ENCODE measurements at places on chromosomes 16 and 17. TPM values are rescaled to one million over a fixed set of nuclear protein-coding genes. Genes with fewer than 3 reads are reported as not detected.

NPIPA8 gene
- 0.34 TPM for total RNA-seq

ITGAD gene
- 0.16 TPM for total RNA-seq

CDRT15L2 gene
- total RNA-seq: not detected

KRTAP2-2 gene
- not detected for total RNA-seq

- no peak for DNase-seq
Measured at GRCh38 chr16:69927056-69927757, 23.9 kb upstream of the CLEC18A start.

DNA sequence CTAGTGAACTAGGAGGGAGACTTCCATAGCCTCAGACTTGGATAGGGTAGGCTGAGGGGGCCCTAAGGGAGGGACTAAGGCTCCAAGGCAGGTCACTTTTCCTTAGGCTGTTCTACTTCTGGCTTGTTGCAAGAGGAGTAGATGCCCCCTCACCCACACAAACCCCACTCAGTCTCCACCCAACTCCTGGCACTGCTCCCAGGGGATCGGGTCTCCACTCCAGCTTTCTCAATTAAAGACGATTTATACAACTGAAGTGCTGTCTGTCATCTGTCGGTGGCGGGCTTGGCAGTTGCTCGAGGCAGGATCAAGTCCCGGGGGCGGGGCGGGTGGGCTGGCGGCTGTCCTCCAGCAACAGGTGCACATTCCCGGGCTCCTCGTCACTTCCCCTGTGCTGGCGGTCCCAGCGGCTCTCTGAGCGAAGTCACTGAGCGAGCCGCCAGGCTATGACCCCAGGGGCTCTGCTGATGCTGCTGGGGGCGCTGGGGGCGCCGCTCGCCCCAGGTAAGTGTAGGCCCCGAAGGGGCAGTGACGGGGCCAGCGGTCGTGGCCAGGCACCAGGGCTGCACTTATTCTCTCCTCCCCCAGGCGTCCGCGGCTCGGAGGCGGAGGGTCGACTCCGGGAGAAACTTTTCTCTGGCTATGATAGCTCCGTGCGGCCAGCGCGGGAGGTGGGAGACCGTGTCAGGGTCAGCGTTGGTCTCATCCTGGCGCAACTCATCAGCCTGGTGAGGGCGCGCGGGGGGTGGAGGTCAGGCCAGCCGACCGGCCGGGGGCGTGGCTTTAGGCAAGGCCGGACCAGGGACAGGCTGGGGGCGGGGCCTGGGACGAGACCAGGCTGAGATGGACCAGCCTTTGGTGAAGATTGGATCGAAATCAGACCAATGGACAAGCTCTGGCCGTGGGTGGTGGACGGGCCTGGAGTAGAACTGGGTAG, at the start of gene CHRNB1:
Gene CHRNB1 (plus strand): TSS at position 380 of the 937 bp plus-strand sequence. CDS start 67 bp downstream, at position 447.
- no peak for DNase-seq

DNA sequence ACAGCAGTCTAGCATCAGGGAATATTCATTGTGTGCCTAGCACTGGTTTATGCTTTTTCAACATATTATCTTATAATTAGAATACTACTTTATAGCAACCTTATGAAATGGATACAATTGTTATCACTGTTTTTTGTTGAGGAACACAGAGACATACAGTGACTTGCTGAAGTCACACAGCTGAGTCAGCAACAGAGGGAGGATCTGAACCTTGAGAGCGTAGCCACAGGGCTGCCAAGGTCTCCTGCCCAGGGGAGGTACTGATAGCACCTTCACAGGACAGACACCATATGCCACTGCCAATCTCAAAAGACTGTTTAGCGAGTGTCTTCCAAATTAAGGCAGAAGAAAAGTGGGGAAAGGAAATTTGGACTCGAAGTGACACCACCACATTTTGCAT, 63.0 kb downstream of the GTF3C1 start:
- no peak for DNase-seq

DNA sequence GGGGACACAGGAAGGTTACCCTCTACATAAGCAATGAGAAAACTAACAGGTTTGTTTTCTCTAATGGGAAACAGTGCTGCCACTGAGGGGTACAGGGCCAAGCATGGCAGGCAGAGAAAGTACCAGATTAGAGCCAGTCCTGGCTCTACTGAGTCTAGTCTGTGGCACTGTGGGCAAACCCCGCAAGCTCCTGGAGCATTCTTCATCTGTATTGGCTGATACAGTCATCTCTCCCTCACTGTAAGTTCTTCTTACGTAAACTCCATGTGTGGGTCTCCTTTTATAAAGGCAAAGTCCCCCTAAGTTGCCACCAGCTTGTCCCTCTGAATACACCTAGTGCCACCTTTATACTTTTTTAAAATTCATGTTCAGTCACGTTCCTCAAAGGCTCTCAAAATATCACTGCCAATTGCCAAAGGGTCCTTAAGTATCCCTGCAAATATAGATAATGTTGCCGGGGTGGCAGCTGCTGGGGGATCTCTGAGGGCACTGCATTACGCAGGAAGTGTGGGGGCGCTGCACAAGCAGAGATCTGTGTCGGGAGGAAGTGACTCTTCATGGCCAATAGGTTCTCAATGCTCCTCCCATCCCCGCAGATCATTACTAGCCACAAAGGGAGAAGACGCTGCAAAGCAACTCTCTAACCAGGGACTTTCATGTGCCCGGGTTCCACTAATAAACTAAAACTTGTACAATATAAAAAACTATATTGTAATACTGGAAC, 18.8 kb downstream of the XPO6 start:
- peak; percentile 69 for DNase-seq

DNA sequence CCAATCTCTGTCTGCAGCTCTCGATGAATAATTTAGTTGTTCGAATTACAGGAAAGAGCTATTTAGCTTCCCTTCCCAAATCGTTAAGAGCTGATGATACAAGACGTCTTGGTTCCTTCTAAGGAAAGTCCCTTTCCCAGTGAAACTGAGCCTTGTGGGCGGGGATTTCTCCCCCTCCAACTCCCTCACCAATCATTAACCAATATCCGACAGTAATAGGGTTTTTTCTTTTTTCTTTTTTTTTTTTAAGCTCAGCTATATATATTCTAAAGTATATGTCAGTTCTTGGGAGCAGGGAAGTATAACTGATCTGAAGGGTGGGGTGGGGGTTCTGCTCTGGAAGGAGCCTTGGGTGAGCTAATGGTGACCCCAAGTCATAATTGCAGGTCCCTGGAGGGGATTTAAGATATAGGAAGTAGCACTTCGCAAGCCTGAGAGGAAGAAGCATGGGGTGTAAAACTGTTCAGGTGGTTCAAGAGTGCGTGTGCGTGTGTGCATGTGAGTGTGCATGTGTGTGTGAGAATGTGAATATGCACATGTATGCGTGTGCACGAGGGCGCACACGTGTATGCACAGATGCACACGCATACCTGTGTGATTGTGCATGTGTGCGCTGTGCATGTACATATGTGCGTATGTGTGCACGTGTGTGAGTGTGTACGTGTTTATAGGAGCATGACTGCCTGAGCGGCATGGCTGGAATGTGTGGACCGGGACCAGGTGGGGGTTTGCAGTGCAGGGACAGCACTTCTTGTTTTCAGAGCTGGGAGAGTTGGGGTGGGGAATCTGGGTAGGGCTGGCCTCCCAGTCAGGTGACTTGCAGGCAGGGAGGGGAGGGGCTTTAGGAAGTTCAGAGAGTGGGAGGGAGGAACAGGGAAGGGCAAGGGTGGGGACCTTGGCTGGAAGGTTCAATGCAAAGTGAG, 42.7 kb downstream of the SOCS3 start:
- no peak for DNase-seq

GRCh38 chr16:51095890-51096626, 55.0 kb downstream of the SALL1 start:
- no peak for DNase-seq

- DNase-seq: no peak
Measured at GRCh38 chr16:66515596-66516508, 34.1 kb downstream of the TK2 start.

DNA sequence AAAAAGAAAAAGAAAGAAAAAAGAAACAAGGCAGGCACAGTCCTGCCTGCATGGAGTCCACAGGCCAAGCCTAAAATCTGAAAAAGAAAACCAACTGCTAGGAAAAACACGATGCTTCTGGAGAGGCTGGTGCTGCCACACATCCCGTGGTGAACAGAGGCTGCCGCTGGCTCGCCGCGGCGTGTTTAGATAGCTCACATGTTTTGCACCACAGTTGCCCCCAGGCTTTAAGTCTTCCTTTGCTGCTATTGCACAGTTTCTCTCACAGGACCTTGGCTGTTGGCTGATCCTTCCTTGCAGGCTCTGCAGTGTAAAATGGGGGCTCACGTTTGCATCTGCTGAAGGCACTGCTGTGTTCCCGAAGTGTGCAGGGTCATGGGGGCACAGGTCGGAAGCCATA, 8.6 kb downstream of the SLC6A4 start:
- no peak for DNase-seq

GRCh38 chr16:89472711-89473075, 17.7 kb downstream of the ANKRD11 start:
- DNase-seq: no peak

DNA sequence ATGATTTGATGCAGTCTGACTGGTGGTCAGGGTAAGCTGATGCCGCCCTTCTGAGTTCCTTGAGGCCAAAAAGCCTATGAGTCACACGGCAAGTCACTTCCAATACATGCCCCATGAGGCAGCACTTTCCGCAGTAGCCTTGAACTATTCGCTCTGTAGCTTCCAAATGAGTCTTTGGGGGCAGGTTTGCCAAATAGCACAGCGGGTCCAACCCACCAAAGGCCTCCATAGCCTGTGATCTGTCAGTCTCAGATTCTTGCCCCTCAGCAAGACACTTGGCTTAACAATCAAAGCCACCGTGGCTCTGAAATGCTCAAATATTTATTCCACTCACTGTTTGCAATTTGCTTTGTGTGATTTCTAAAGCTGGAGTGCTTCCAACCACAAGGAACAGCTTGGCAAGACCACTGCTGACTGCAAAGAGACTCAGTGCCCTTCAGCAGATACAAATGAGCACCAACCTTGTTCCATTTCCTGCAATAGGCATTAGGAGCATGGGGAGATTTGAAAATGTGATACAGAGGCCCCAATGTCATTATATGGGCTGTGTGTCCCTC, 45.4 kb downstream of the CLEC19A start:
- DNase-seq: no peak

DNA sequence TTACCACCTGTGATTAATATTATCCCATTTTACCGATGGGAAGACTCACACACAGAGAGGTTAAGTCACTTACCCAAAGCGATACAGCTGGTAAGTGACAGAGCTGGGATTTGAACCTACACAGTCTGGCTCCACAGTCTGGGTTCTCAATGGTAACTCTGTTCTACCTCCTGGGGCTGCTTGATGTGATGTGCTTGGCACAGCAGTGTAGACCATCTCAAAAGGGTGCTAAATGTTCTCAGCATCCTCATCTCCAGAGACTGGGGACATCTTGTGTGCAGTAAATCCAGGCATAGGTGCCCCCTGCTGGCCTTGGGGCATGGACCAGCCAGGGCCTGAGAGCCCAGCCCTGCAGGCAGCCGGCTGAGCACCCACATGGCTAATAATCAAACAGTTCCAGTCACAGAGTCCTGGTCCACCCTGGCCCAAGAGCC, 15.4 kb upstream of the KATNB1 start:
- no peak for DNase-seq

- DNase-seq: no peak
Measured at GRCh38 chr17:33968350-33969044, 286.6 kb upstream of the CCL2 start.

GRCh38 chr17:41578538-41578937, 6.7 kb upstream of the KRT9 start:
- DNase-seq: no peak

DNA sequence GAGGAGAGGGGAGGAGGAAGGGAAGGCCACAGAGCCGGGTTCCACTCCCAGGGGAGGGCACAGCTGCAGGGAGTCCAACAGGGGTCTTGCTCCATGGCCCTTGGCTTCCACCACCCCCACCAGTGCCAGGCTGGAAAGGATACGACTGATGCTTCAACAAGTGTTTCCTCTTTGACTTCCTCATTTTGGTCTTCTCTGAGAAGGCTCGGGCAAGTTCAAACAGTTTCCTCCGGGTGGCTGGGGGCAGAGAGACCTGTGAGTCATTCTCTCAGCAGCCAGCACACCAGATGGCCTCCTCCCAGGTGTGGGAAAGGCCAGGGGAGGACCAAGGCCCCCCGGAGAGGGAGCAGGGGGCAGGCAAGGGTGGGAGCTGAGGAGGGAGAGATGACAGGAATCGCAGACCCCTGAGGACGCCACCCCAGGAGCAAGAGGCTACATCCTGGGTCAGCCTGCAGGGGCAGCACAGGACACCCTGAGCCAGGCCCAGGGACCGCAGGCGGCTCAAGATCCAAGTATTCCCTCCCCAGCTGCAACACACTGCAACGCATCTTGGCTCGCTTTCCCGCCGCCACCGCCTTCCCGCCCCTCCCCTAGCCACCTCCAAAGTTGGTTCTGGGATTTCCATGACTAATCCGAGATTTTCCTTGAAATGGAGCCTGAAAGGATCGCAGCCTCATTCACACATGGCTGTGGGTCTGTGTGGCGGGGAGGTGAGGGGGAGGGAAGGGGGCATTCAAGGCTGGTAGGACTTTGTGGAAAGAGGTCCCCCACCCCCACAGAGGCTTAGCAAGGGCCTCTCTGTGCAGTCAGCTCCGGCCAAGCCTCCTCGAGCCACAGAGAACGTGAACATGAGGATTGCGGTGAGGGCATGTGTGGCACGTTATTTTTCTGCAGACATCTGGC, 18.4 kb upstream of the MRPS23 start:
- no peak for DNase-seq

DNA sequence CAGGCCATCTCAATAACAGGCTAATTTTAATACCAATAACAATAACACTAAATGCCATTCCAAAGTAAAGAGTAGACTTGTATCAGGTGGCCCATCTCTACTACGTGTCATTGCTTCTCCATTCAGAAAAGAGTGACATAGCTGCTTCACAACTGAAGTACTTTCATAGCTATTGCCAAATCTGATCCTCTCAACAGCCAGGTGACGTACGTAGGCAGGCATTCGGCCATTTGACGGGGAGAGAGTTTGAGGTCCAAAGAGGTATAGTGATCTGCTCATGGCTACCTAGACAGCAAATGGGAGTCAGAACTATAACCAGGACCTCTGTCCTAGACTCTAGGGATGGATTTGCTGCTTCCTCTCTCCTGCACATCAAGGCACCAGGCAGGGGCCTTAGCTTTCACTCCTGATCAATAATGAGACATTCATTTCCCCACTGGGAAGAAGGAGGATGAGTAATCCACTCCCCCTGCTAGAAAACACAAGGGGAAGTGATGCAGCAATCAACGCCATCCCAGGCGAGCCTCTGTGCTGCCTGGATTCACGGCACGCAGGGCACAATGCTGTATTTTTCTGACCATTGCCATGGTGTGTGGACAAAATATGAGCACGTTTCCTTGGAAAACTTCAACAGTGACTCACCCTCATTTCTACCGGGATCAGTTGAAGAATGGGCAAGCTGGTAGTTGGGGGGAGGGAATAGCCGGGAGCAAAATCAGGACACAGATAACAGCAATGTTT, 80.9 kb downstream of the SPACA3 start:
- DNase-seq: no peak

DNA sequence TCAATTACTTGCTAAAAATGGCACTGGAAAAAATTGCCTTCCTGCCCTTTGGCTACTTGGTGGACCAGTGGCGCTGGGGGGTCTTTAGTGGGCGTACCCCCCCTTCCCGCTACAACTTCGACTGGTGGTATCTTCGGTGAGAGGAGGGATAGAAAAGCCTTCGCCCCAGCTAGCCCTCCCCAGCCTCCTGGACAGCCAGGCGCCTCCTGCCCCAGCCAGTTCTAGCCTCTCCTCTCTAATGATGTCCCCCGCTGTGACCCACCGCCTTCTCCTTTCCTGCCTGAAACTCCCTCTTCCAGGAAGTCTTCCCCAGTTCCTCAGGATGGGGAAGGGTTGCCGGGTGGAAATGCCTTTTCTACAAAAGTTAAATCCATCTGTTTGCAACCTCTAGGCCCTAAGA, 6.2 kb downstream of the ACE start:
- no peak for DNase-seq

- DNase-seq: no peak
Measured at GRCh38 chr17:34299956-34300577, 14.5 kb downstream of the CCL11 start.
